ENCODE measurements at places on chromosomes 13 and 19.

- DNase-seq, result peak; percentile 63
Measured at GRCh38 chr19:1465191-1466016, 13.6 kb downstream of the C19orf25 start.

GRCh38 chr13:83327091-83327490 lies 555.2 kb downstream of the SLITRK1 start:
- DNase-seq, result no peak

GRCh38 chr19:19155495-19156219 lies 14.4 kb downstream of the MEF2B start:
- no peak for DNase-seq

- DNase-seq, result no peak
Measured at GRCh38 chr13:73054712-73055111, 4.1 kb upstream of the KLF5 start.

GRCh38 chr13:42279080-42279479 lies 7.1 kb downstream of the AKAP11 start:
- no peak for DNase-seq

GRCh38 chr19:44476559-44477408 lies 23.5 kb downstream of the ZNF180 start:
- peak; percentile 30 for DNase-seq

DNA sequence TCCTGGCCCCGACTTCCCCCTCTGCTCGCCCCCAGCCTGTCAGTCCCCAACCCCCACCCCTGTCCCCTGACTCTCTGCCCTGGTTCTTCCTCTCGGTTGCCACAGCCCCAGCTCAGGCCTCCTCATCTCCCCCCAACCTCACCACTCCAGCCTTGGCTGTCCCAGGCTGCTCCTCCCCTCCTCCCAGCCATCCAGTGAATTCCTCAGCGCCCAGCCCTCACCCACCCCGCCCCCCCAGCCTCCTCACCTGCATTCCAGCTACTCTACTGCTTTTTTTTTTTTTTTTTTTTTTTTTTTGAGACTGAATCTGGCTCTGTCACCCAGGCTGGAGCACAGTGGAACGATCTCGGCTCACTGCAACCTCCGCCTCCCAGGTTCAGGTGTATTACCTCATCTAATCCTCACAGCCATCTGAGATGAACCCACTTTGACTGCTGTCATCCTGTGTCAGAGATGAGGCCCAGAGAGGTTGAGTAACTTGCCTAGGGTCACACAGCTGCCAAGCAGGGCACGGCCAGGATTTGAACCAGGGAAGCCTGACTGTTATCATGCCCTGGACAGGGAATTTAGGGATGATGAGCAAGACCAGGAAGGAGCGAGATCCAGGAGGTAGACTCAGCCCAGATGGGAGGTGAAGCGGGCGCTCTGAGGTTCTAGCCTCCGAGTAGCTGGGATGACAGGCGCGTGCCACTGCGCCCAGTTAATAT lies 2.6 kb downstream of the SULT2B1 start:
- DNase-seq, result no peak

DNA sequence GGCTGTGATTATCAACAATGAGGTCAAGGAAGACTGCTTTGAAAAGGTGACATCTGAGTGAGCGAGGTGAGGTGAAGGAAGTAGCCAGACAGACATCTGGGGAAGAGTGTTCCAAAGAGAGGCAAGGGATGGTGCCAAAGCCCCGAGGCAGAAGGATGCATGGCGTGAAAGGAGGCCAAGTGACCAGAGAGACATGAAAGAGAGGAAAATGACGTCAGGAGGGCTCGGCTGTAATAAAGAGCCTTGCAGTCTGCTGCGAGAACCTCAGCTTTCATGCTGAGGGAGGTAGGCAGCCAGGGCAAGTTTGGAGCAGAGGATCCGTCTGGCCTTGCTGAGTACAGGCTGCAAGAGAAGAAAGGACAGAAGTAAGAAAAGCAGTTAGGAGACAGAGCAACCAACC lies 50.8 kb downstream of the FOXO1 start:
- no peak for DNase-seq

- DNase-seq, result no peak
Measured at GRCh38 chr13:109136873-109137272, 507.5 kb downstream of the MYO16 start.

DNA sequence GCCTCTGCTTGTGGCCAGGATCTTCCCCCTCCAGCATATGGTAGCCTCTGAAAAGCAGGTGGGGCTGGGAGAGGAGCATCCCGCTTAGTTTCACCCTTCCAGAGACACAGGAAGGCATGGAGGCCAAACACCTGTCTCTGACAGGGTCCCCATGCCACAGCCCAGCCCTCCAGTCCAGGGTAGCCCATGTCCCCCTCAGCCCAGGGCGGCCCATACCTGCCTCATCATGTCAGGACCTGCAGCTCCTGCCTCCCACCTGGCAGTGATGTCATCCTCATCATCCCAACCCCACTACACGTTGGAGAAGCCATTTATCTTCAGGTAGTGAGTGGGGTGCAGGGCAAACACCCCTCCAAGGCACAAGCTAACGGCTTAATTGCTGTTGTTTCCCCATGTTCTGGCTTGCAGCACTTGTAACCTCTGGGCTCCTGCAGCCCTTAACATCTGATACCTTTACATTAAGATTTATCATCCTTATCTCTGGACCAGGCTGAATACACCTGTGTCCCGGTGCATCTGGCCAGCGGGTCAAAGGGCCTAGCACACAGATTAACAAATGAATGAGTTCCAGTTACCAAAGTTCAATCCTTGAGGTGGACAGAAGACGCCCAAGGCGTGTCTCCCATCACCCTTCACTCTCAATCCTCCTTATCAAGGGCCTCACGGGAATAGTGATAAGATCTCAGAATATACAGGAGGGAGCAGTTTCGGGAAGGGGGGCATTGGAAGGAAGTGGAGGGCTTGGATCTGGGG lies 22.2 kb downstream of the ZNF175 start:
- no peak for DNase-seq

GRCh38 chr13:87903553-87903952 lies 232.4 kb downstream of the SLITRK5 start:
- DNase-seq, result no peak

- no peak for DNase-seq
Measured at GRCh38 chr13:97191142-97191541, 31.0 kb upstream of the MBNL2 start.

- no peak for DNase-seq
Measured at GRCh38 chr13:50123515-50123861, 108.2 kb downstream of the KCNRG start.
